Omental fat pad (tissue), 4 donors: ENCODE measurements at places on chromosomes 13 and 19. TPM values are rescaled to one million over a fixed set of nuclear protein-coding genes. Genes with fewer than 3 reads are reported as not detected.
A peak's percentile ranks its signal among the peaks of the same experiment; 100 is the strongest.

DNA sequence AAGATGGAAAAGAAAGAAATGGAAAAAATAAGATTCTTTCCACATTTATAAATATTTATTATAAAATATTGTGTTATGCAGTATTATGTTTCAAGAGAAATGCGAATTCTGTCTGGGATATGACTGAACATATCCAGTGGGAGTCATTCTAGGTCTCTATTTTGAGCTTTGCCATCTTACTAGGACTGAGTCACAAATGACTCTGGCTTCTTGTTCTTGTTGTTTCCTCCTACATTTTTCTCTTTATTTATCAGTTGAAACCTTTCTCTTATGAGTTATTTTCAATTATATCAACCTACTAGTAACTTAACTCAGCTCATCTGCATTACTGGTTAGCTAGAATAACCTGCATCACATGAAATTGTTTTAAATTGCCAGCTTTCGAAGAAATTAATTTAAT lies 1247.3 kb downstream of the SLITRK1 start:
- DNase-seq = no peak

The VSTM2B gene
- total RNA-seq = not detected

DNA sequence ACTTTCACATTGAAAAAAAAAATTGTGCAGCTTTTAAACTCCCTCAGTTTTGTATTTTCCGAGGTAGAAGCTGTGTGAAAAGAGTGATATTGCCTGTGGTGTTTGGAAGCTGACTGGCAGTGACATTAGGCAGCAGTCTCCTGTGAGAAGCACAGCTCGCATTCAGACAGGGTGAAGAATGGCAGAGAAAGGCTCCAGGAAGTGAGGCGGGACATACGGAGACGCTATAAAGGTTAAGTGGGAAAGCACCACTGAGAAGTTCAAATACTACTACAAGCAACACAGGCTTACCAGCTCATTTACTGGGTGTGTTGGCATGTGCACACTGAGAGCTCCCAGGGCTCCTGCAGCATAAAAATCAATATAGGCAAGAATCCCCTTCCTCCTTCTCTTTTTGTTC lies 88.4 kb downstream of the RXFP2 start:
- DNase-seq = no peak

GRCh38 chr13:98921786-98922185 lies 56.1 kb downstream of the DOCK9 start:
- no peak for DNase-seq

DNA sequence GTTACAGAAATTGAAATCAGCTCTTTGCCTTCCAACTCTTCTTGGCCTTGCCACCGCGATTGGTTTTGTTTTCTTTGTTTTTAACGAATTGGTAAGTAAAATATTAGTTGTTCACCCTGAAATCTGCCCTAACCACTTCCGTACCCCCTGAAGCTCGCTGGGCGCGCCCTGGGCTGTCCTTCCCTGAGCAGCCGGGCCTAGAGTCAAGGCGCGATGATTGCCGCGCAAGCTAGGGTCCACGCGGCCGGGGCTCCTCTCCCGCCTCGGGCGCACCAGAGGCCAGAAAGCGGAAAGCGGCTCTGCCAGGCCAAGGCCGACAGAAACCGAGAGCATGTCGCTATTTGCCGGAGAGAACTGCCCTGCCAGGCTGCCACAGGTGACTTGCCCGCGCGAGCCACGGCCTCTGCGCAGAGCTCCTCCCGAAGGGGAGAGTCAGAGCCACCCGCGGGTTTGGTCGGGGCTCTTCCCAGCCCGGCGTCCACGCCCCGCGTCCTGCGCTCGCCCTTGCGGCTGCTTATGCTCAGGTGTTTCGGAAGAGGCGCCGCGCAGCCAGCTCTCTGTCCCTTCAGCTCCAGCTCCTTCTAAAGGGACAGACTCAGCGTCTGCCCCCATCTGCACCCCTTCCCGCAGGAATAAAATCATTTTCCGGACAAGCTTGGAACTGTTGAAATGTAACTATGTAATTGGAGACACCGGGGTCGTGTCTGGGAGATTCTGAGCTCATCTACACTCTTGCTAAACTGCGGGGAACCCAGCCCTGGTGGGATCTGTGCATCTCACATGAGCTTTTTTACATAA lies 6.6 kb upstream of the CDX2 start:
- no peak for DNase-seq

The ZNF578 gene
- total RNA-seq = 0.94 TPM

GRCh38 chr13:109272595-109273325 lies 513.6 kb downstream of the IRS2 start:
- DNase-seq = no peak

GRCh38 chr13:62033934-62034333 lies 618.3 kb upstream of the PCDH20 start:
- no peak for DNase-seq

- no peak for DNase-seq
Observed at GRCh38 chr19:46428239-46429135, at the start of gene PNMA8C. Gene PNMA8C (minus strand): TSS chr19:46428936. CDS start chr19:46428359, 577 bp downstream.

The KCNJ14 gene
- 1.6 TPM for total RNA-seq

- no peak for DNase-seq
Observed at GRCh38 chr13:73778242-73778864, 355.9 kb downstream of the KLF12 start.

GRCh38 chr13:24252136-24252535 lies 57.2 kb upstream of the C1QTNF9 start:
- no peak for DNase-seq

- DNase-seq = no peak
Observed at GRCh38 chr13:110541526-110541920, 20.0 kb downstream of the RAB20 start.

The WDFY2 gene
- total RNA-seq = 13.9 TPM

The ZNF135 gene
- total RNA-seq = 10.9 TPM

DNA sequence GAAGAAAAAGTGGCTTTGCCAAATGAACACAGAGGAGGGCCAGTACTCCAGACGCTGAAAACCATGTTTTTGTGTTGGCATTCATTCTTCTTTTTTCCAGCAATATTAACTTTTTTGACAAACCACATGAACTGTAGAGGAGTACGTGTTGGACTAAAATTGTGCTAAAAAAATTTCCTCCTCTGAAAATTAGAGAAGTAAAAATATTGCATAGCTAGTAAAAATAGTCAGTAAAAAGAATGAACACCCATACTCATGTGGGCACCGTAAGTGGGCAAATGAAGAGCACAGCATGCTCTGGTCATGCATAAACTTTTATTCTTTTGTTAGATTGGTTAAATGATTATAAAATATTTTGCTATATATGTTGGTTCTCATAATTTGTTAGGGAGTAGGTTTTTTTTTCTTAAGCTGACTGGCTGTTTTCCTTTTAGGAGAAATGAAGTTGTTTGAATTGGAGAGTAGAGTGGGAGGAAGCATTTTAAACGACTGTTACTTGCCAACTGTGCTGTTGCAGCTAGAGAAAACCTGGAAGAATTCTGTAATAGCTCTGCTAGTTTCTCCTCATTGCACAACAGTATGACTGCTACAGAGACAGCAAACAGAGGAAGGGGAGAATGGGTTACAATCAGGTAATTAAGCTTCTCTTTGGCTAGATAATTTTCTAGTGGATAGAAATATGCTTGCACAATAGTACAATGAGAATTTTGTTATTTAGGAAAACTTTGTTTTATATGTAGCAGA lies 222.4 kb downstream of the KCTD12 start:
- DNase-seq = no peak

- DNase-seq = no peak
Observed at GRCh38 chr19:4580021-4580901, 20.8 kb upstream of the SEMA6B start.

DNA sequence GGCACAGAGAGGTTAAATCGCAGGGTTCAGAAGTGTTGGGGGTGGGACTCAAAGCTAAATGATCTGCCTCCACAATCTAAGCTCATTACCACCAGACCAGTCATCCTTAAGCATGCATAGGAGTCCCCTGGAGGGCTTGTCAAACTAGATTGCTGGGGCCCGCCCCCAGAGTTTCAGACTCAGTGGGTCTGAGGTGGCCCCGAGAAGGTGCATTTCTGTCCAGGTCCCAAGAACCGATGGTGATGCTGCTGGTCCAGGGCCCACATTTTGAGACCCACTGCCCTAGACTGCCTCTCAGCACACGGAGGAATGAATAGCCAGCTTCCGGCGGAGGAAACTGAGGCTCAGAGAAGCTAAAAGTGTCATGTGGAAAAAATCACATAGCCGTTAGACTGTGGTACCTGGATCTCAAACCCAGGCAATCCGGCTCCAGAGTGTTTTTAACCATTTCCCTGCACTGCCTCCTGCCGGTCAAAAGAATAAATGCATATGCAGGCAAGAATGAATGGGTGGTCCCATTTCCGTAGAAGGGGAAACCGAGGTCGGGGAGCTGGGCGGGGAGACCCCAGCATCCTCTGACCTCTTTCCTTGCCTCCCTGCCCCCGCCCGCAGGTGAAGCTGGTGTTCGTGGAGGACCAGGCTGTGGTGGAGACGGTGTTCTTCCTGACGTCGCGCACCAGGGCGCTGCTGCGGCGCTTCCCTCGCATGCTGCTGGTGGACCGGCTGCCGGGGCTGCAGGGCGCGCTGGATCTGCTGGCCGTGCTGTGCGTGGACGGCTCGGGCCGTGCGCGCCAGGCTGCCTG lies 23.8 kb downstream of the ZSWIM9 start:
- no peak for DNase-seq

GRCh38 chr13:51758691-51759090 lies 45.3 kb downstream of the DHRS12 start:
- DNase-seq = no peak

The RASIP1 gene
- total RNA-seq = 43.1 TPM

DNA sequence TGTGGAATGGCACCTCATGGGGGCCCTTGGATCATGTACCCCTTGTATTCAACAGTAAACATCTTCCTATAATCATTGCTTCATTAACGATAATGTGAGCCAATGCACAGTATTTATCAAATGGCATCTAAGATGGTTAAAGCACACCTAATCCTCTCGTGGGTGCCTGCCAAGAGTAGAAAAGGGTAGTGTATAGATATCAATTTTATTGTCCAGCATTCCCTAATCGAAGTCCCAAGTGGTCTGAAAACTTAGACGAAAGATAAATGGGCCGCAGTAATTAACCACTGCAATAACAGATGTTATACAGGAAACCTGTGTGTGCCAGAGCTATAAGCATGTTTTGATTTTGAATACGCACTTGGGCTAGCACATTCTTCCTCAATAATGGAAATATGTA lies 667 bp upstream of the MBNL2 start:
- no peak for DNase-seq

The CEACAM1 gene
- total RNA-seq = 36.9 TPM

- DNase-seq = no peak
Observed at GRCh38 chr13:78623132-78623531, 19.8 kb upstream of the POU4F1 start.

The DENND1C gene
- total RNA-seq = 7.6 TPM

GRCh38 chr13:110138010-110138699 lies 168.8 kb downstream of the COL4A1 start:
- peak; percentile 56 for DNase-seq

DNA sequence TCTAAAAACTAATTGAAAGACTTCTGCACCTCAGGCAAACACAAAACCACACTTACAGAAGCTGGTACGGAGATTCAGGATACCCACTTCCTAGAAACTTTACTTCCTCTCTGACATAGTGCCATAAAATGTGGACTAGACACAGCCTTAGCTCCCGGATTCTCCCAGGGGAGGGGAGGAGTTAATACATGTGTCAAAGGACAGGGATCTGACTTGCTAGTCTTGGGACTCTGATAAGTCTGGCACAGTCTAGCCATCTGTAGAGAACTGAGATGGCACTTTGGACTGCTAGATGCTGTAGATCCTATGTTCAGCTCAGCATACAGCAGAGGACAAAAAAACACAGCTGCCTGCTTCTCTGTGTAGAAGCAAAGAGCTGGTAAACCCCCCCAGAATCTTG lies 769.8 kb upstream of the MIR17HG start:
- DNase-seq = no peak

- DNase-seq = no peak
Observed at GRCh38 chr19:32165141-32165540, 180.3 kb upstream of the ZNF507 start.

DNA sequence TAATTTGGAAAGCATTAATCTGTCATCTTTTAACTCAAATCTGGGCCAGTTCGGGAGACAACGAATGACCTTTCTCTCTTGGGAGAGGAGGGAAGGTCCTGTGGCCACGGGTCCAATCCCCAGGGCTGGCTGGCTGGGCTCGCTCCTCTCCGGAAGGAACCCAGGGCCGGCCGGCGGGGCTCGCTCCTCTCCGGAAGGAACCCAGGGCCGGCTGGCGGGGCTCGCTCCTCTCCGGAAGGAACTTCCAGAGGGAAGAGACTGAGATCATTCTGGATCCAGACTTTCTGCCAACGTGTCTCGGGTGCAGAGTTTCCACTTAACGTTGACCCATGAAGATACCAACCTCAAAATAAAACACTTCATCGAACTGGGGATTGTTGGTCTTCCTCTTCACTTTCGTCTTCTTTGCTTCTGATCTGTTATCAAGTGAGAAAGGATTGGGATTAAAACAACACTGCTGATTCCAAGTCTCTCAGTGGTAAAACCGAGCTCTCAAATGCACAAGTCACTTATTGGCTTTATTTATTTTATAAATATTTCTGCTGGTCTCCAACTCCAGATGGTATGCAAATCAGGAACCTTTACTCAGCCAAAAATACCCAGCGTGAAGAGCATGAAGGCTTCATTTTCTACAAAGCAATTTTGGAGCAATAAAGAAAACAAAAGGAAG lies 53.3 kb upstream of the C13orf46 start:
- DNase-seq = no peak

GRCh38 chr19:47650700-47651099 lies 41.8 kb downstream of the BICRA start:
- DNase-seq = no peak

- DNase-seq = no peak
Observed at GRCh38 chr13:76300688-76301087, 585.5 kb downstream of the KCTD12 start.

DNA sequence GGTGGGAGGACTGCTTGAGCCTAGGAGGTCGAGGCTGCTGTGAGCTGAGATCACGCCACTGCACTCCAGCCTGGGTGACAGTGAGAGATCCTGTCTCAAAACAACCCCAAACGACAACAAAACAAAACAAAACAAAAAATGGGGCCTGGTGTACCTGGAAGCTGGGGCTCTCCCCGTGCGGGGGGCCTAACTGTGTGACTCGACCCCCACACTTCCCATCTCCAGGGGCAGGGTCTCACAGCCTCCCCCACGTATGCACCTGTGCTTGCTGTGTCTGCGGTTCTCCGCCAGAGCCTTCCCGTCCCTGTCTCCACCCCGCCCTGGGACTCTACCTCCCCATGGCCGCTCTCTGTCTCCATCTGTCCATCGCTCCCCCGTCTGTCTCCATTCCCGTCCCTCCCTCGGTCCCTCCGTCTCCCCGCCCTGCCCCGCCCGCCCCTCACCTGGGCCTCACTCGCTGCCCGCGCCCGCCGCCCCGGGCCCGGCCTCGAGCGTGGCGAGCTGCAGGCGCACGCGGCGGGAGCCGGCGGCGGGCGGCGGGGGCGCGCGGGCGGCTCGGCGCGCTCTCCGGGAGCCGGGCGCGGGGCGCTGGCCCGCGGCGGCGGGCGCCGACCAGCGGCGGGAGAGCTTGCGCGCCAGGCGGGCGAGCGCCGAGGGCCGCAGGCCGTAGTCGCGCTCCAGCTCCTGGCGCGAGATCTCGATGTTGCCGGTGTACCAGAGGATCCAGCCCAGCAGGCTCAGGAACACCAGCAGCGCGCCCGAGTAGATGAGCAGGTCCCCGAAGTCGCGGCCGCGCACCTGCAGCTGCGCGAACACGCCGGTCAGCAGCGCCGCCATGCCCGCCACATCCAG lies 587 bp downstream of the TMEM238 start:
- no peak for DNase-seq
